ENCODE measurements at places on chromosomes 16 and 17.

GRCh38 chr16:4684763-4685162, 8.6 kb upstream of the NUDT16L1 start:
- no peak for DNase-seq

- no peak for DNase-seq
These were observed 22.7 kb downstream of the BCO1 start for GRCh38 chr16:81261049-81261648.

DNA sequence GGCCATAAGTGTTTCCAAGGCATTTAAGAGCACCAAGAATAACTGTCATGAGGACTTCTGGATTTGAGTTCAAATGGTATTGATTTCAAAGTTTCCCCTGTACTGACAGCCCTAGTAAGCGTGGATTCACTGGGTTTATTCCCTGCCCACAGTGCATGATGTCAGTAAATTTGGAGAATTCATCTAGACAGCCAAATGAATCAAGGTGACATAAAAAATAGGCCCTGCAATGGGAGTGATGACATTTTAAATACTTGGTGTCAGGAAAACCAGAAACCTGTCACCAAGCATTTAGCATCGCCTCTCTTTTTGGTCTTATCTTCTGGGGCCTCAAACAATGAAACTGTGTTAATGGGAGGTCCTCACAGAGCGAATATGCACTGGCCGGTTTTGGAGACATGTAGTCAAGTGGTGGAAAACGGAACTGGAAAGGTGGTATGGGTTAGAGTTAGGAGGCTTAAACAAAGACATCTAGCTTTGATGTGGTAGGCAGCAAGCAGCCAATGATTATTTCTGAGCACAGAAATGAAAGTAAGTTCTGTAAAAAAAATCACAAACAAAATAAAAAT, 29.1 kb downstream of the COG4 start:
- no peak for DNase-seq

DNA sequence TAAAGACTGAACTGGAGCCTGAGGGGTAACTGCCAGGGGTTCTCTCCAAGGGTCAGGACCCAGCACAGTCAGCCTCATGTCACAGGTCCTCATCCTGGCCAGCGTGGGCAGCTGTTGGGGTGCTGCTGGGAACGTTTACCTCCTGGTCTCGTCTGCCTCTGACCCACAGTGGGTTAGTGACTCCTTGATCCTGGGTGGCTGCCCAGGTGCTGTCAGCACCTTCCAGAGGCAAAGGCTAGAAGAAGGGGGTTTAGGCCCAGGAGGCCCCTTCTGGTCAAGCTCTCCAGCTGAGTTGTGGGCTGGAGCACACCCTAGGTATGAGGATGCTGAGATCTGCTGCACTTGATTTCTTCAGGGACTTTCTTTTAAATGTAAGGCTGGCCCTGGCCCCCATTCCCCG, 30.3 kb downstream of the AKAP1 start:
- DNase-seq: no peak

DNA sequence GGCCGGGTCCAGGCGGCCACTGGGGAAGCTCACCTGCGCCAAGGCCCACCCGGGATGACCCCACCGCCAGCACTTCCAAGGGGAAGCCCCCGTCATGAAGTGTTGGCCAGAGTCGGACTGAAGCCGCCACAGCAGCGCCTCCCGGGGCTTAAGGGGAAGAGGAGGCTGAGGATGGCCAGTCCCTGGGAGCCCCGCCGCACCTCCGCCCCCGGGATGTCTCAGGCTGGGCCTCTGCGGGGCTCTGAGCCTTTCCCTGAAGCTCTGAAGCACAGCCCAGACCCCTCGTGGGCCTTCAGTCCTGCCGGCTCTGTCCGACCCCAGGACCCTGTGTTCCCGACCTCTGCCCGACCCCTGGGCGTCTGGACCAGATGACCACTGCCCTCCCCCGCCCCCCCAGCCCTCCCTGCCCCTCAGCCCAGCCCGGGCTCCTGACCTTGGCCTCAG, 42.8 kb upstream of the ACSF3 start:
- DNase-seq: no peak

DNA sequence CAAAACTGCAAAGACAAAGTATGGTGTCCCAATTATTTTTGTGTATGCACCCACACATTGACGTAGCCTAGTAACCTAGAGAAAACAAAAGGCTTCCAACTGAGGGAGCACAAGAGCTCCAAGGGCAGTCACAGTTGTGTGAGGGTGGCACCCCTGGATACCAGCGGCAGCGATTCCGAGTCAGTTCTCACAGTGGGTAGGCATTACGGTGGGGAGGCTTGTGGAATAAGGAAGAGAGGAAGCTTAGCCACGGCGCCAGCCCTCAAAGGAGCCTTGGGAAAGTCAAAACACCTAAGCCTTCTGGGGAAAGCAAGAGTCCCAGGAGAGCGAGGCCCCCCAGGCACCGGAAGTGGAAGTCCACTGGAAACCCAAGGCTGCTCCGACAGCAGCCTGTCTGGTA, 31.0 kb upstream of the ADCY9 start:
- no peak for DNase-seq

GRCh38 chr17:45092911-45093430, 31.9 kb downstream of the NMT1 start:
- DNase-seq: peak; percentile 98

DNA sequence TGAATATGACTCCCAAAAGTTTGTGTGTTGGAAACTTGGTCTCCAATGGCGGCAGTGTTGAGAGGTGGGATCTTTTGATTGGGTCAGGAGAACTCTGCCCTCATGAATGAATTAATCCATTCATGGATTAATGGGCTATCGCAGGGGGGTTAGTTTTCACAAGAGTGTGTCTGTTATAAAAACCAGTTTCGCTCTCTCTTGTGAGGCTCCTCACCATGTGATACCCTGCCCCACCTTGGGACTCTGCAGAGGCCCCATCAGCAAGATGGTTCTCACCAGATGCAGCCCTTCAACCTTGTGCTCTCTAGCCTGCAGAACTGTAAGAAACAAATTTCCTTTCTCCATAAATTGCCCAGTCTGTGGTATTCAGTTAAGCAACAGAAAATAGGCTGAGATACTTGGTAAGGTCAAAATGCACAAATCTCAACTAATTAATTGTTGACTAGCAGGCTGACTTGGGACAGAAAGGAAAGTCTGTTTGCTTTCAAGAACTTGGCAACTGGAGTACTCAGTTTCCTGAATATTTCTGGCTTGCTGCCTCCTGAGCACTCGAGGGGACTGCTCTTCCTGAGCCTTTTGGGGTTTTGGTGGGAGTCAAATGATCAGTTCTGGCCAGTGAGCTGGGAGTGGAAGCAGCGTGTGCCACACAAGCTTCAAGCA, 13.8 kb upstream of the CCL17 start:
- DNase-seq: no peak

DNA sequence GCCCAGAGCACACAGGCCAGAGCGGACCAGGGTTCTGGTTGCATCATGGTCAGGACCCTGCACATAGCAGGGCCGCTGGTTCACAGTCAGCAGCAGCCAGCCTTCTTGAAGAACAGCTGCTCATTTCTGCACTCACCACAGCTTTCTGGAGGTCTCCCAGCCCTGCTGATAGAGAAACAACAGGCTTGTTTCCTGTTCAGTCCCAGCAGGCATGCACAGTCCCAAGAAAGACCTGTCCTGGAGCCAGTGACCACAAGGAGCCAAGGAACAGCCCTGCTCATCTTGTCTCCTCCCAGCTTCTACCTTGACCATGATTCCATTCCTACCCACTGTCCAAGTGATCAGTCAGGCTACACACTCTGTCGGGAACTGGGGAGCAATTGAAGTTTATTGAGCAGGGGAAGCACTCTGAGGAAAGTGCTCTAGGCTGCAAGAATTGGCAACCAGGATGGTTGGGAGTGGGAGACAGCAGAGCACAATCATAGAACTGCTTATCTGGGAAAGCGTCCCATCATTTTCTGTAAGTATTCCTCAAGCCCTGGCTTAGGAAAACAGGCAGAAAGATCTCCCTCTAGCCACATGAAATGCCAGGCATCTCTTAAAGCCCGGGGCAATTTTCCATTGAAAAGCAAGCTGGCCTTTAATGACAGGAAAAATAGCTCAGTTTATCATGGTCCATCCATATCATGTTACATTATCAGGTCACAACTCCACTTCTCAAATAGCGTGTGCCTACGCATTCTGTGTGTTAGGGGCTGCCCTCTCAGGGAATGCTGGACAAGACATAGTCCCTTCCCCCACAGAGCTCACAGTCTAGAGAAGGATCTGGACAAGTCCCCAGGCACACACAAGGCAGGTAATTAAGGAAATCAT, 155.4 kb upstream of the FOXF1 start:
- DNase-seq: peak; percentile 94

- peak; percentile 9 for DNase-seq
These were observed 372.3 kb upstream of the SALL1 start for GRCh38 chr16:51523400-51523799.

GRCh38 chr17:81498953-81499600, 13.5 kb downstream of the ACTG1 start:
- DNase-seq: no peak

DNA sequence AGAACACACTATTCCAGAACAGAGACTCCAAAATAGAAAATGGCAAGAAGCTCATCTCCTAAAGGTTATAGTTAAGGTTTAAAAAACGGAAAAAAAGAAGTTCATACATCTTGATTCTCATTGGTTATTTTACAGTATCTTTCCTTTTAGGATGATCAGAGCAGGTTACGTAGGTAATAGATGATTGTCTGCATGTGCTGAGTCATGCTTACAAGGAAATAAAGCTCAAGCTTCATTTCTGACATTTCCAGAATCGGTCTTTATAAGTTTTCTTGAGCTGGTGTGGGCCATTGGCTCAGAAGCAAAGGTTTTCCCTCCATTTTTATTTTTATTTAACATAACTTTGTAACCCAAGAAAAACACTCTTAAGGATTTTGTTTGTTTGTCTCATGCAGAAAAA, 1030.3 kb upstream of the CDH8 start:
- DNase-seq: no peak

GRCh38 chr16:22323173-22323958, 26.2 kb downstream of the POLR3E start:
- no peak for DNase-seq

- DNase-seq: peak; percentile 23
These were observed 27.9 kb upstream of the CPHXL start for GRCh38 chr16:75754141-75754540.

DNA sequence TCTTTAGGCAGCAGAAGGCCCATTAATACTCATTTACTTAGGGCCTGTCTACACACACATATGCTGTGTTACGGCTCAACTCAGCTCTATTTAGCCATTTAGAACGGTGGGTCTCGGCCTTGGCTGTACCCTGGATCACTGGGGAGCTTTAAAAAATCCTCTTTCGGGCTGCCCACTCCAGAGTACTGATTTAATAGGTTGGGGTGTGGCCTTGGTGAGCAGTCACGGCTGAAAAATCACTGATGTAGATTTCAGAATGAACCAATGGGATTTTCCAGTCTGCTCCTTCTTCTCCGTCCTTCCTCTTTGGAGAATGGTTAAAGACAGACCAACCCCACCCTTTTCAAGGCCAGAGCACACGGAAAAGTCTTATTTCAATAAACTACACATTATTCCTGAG, 223.5 kb downstream of the CCDC182 start:
- DNase-seq: no peak

DNA sequence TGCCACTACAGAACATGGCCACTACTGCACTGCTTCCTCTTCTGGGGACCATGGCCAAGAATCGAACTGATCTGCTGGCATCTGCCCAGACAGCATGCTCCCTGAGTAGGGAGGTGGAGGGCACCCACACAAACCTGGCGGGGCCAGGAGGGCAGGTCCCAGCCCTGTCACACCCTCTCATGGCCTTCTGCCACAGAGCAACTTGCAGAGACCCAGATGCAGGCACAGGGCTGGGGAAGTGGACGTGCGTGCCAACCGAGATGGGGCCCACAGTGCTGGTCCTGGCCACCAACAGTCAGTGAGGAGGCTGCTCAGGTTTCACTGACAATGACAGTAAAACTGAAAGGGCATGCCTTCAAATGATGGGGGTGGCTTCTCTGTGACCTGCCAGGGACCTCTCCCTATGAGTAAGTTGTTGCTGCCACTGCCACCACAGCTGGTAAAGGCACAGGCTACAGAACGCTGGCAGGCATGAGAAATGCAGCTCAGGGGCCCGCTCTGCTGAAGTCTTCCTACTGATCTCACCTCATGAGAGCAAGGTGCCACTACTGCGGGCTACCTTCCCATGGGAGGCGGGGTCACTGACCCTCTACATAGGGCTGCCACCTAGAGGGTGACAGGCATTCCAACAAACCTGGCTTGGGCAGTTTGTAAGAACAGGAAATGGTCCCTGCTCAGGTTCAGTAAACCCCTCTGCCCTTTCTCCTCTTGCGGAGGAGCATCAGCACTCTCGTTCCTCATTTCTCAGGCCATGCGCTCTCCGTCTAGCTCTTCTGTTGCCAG, 15.5 kb downstream of the HIC1 start:
- DNase-seq: no peak

GRCh38 chr16:71552698-71553503, 24.0 kb downstream of the TAT start:
- no peak for DNase-seq

DNA sequence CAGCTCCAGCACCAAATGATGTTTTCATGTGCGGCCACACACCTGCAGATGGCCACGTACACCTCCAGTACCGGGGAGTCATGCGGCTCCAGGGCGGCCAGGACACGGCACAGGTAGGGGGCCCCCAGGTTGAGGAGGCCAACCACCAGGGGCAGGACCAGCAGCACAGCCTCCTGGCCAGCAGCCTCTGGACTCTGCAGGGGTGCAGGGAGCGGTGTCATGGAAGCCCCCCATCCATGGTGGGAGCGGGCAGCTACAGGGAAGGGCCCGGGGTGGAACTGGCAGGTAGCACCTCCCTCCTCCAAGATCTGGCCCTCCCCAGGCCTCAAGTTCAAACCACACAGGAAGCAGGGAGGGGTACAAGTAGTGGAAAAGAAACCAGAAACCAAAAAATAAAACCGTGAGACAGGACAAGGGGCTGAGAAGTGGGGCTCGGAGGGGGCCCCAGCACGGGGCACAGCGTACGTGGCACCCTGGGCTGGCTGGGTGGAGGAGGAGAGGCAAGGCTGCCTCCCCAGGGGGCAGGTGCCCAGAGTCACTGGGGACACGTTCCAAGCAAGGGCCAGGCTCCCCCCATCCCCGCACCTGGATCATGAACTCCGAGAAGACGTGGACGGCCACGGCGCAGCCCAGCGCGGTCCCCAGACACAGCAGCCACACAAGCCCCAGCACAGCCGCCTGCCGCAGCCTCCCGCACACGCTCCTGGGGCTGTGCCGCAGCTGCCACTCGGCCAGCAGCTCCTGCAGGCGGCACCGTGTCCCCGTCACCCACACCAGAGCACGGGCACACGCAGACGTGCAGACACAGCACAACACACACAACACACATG, 7.4 kb downstream of the TMC6 start:
- DNase-seq: no peak

- DNase-seq: no peak
These were observed 38.5 kb downstream of the VPS53 start for GRCh38 chr17:676060-676700.

GRCh38 chr17:46139432-46140210, 53.6 kb downstream of the KANSL1 start:
- no peak for DNase-seq

DNA sequence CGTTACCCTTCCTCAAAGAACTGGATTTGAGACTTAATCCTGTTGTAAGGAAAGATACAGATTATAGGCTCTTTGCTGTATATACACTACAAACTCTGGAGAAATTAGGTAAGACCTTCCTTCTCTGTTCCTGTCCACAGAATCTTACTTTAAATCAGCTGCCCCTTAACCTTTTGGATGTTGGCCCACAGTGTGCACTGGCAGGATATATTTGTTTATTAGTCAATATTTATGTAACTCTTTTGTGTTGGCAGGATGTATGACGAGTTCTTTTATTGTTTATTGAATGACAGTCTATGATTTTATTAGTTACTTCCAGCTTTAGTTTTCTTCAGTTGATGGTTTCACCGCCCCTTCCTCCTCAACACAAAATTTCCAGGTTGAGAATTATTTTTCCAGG, 19.7 kb downstream of the LRRC36 start:
- no peak for DNase-seq

Measured in HFFc6 (cell line).